Left ventricle myocardium inferior (tissue), 1 donor: ENCODE measurements at places on chromosomes 6 and 20. TPM values are rescaled to one million over a fixed set of nuclear protein-coding genes. Genes with fewer than 3 reads are reported as not detected.

GRCh38 chr20:59253325-59253724 lies 47.1 kb upstream of the EDN3 start:
- no peak overlapping the region for H3K4me3 ChIP-seq
- H3K27me3 ChIP-seq: peaks cover 96% of the 10 kb centered on the region
- no peaks in the 10 kb centered on the region for H3K4me1 ChIP-seq

- no peak overlapping the region for H3K4me3 ChIP-seq
- no peaks in the 10 kb centered on the region for H3K27me3 ChIP-seq
- DNase-seq: no peak
- peak overlapping the region; percentile 67 for H3K27ac ChIP-seq
- peaks cover 19% of the 10 kb centered on the region for H3K4me1 ChIP-seq
These were observed 258.4 kb downstream of the HDGFL1 start for GRCh38 chr6:22827760-22828159.

The FILIP1 gene
- total RNA-seq: 173 TPM

The ZBTB46 gene
- 13.6 TPM for total RNA-seq

The COL10A1 gene
- total RNA-seq: 0.05 TPM

- H3K27ac ChIP-seq: no peak overlapping the region
- no peak overlapping the region for H3K4me3 ChIP-seq
- no peak for DNase-seq
- no peaks in the 10 kb centered on the region for H3K4me1 ChIP-seq
- no peaks in the 10 kb centered on the region for H3K36me3 ChIP-seq
These were observed 295.9 kb downstream of the GMDS start for GRCh38 chr6:1949538-1949937.

- no peak for DNase-seq
- H3K4me1 ChIP-seq: no peaks in the 10 kb centered on the region
- H3K36me3 ChIP-seq: no peaks in the 10 kb centered on the region
- peaks cover 57% of the 10 kb centered on the region for H3K27me3 ChIP-seq
- no peak overlapping the region for H3K27ac ChIP-seq
These were observed 279.3 kb downstream of the BMP7 start for GRCh38 chr20:56986931-56987720.

DNA sequence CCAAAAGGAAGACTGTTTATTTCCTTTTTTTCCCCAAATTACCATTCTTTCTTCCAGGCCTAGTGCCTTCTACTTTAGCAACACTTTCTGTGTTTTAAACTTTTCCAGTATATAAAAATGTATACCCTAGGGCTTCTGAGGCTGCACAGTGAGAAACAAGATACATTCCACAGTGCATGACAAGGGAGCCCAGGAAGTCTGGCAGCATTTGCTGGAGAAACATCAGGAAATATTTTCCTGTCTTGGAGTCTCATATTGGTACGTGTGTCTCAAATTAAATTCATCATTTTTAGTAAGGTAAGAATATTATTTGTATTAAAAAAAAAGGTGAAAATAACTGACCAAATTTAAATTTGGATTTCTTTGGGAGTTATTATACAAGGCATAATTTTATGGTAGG lies 662.6 kb downstream of the RFPL4B start:
- no peak overlapping the region for H3K27ac ChIP-seq
- H3K27me3 ChIP-seq: no peaks in the 10 kb centered on the region
- H3K36me3 ChIP-seq: no peaks in the 10 kb centered on the region
- H3K4me1 ChIP-seq: no peaks in the 10 kb centered on the region
- no peak overlapping the region for H3K4me3 ChIP-seq
- no peak for DNase-seq

GRCh38 chr6:74439123-74439811 lies 743.3 kb downstream of the CD109 start:
- H3K27ac ChIP-seq: no peak overlapping the region
- DNase-seq: no peak
- no peaks in the 10 kb centered on the region for H3K36me3 ChIP-seq

- no peak overlapping the region for H3K4me3 ChIP-seq
- no peaks in the 10 kb centered on the region for H3K4me1 ChIP-seq
- no peak for DNase-seq
- H3K27me3 ChIP-seq: no peaks in the 10 kb centered on the region
These were observed 222.4 kb upstream of the MYLIP start for GRCh38 chr6:15906420-15907016.

- no peak overlapping the region for H3K27ac ChIP-seq
- no peak overlapping the region for H3K4me3 ChIP-seq
- H3K4me1 ChIP-seq: no peaks in the 10 kb centered on the region
- peaks cover 13% of the 10 kb centered on the region for H3K36me3 ChIP-seq
These were observed 47.2 kb downstream of the GMPR start for GRCh38 chr6:16285467-16286150.

DNA sequence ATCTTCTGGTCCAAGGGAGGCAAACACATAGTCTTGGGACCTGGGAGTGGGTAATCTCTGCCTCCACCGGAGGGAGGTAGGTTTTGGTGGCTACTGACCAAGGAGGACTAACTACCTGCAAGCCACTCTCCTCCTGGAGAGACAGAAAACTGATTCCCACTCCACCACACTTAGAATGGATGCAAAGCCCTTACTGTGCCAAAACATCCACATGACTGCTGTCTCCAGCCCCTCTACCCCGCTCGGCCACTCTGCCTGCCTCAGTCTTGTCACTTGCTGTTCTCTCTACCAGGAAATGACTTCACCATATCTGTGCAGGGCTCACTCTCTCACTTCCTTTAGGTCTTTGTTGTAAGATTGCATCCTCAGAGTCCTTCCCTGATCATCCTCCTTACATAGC lies 129.5 kb upstream of the ARG1 start:
- no peak for DNase-seq
- H3K4me3 ChIP-seq: no peak overlapping the region
- H3K27me3 ChIP-seq: no peaks in the 10 kb centered on the region
- H3K4me1 ChIP-seq: no peaks in the 10 kb centered on the region

GRCh38 chr6:169719117-169719516 lies 5.2 kb downstream of the PHF10 start:
- H3K27me3 ChIP-seq: no peaks in the 10 kb centered on the region
- H3K27ac ChIP-seq: no peak overlapping the region
- peaks cover 24% of the 10 kb centered on the region for H3K4me1 ChIP-seq
- H3K4me3 ChIP-seq: no peak overlapping the region
- no peak for DNase-seq
- peaks cover 41% of the 10 kb centered on the region for H3K36me3 ChIP-seq

The CCND3 gene
- 44.5 TPM for total RNA-seq

The LAMA2 gene
- 185 TPM for total RNA-seq

DNA sequence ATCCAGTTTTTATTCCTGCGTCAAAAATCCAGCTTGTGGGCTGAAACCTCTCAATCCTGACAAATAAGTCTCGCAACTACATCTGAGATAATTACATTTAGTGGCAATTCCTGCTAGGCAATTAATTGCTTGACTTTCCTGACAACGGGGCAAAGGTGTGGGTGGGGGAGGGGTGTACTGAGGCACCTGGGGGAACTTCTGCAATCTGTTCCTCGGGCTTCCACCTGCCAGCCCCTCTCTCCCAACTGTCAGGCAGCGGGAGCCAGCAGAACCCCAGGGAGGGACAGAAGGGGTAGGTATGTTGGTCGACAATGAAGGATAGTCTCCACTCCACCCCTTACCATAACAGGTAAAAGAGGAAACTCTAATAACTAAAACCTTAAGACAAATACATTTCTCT lies 6.8 kb downstream of the C6orf52 start:
- DNase-seq: no peak
- H3K27ac ChIP-seq: no peak overlapping the region
- H3K4me1 ChIP-seq: no peaks in the 10 kb centered on the region

- H3K4me3 ChIP-seq: no peak overlapping the region
- H3K4me1 ChIP-seq: no peaks in the 10 kb centered on the region
- DNase-seq: no peak
- no peaks in the 10 kb centered on the region for H3K36me3 ChIP-seq
These were observed 79.6 kb downstream of the TTLL2 start for GRCh38 chr6:167404385-167405049.

The PRRT1 gene
- 1.0 TPM for total RNA-seq

The NRSN1 gene
- not detected for total RNA-seq

The PRDM1 gene
- 0.85 TPM for total RNA-seq

The TCF21 gene
- total RNA-seq: 5.3 TPM

GRCh38 chr20:21237956-21238799 lies 65.0 kb upstream of the XRN2 start:
- H3K27me3 ChIP-seq: no peaks in the 10 kb centered on the region
- DNase-seq: peak; percentile 40
- no peak overlapping the region for H3K4me3 ChIP-seq
- H3K27ac ChIP-seq: no peak overlapping the region

The CASS4 gene
- 0.47 TPM for total RNA-seq

- no peaks in the 10 kb centered on the region for H3K4me1 ChIP-seq
- DNase-seq: no peak
- H3K36me3 ChIP-seq: no peaks in the 10 kb centered on the region
- no peak overlapping the region for H3K27ac ChIP-seq
- no peak overlapping the region for H3K4me3 ChIP-seq
- no peaks in the 10 kb centered on the region for H3K27me3 ChIP-seq
These were observed 21.0 kb upstream of the RNF217 start for GRCh38 chr6:124941259-124941658.

- no peak overlapping the region for H3K4me3 ChIP-seq
- DNase-seq: no peak
- H3K36me3 ChIP-seq: no peaks in the 10 kb centered on the region
- no peak overlapping the region for H3K27ac ChIP-seq
- H3K4me1 ChIP-seq: no peaks in the 10 kb centered on the region
- no peaks in the 10 kb centered on the region for H3K27me3 ChIP-seq
These were observed 34.5 kb upstream of the AHI1 start for GRCh38 chr6:135531954-135532490.

The KIFC1 gene
- 0.49 TPM for total RNA-seq

The SIRPB2 gene
- total RNA-seq: 3.2 TPM

DNA sequence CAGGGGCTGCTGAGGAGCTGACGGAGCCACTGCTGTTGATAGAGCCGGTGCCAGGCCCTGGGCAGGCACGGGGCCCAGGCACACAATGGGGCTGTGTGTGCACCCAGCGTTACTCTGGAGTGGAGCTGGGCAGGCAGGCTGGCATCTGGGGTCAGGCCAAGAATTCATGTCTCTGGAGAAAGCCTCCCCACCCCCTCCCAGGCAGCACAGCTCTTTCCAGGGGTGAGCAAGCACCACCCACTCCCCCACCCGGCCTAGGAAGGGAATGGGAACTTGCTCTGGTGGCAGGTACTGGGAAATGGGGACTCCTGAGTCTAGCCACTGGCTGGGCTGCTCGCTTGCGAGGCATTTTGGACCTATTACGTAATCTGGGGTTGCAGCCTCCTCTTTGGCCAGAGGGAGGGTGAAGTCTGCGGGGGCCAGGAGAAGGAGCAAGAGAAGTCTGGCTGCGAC lies 22.7 kb downstream of the TFEB start:
- H3K4me1 ChIP-seq: peaks cover 100% of the 10 kb centered on the region
- H3K4me3 ChIP-seq: peak overlapping the region; percentile 22
- H3K27ac ChIP-seq: peak overlapping the region; percentile 92
- DNase-seq: peak; percentile 80
- H3K36me3 ChIP-seq: no peaks in the 10 kb centered on the region
- H3K27me3 ChIP-seq: no peaks in the 10 kb centered on the region

The MCHR2 gene
- total RNA-seq: not detected

The CDH26 gene
- 1.3 TPM for total RNA-seq

- H3K27me3 ChIP-seq: no peaks in the 10 kb centered on the region
- H3K36me3 ChIP-seq: no peaks in the 10 kb centered on the region
- H3K4me1 ChIP-seq: peaks cover 16% of the 10 kb centered on the region
These were observed 90.0 kb upstream of the IFNGR1 start for GRCh38 chr6:137309078-137309762.

The GRM1 gene
- 6.7 TPM for total RNA-seq

The HLA-DRB5 gene
- 14.3 TPM for total RNA-seq

The OR2W1 gene
- total RNA-seq: not detected

DNA sequence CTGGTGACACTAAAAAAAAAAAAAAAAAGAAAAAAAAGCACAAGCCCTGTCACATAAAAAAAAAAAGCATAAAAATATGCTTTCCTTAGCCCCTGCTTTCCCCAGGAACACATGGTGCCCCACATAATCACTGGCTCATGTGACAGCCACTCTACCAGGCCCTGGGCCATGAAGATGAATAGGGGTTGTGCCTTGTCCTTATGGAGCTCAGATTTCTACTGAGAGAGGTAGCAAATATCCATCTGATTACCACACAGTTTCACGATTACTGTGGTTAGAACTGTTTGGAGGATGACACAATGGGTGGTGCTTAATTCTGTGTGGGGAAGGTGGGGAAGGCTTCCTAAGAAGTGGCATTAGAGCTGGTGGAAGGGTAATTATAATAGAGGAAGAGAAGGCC lies 9.3 kb downstream of the RAET1E start:
- no peaks in the 10 kb centered on the region for H3K36me3 ChIP-seq
- no peak overlapping the region for H3K4me3 ChIP-seq
- no peak for DNase-seq
- peaks cover 7% of the 10 kb centered on the region for H3K4me1 ChIP-seq

DNA sequence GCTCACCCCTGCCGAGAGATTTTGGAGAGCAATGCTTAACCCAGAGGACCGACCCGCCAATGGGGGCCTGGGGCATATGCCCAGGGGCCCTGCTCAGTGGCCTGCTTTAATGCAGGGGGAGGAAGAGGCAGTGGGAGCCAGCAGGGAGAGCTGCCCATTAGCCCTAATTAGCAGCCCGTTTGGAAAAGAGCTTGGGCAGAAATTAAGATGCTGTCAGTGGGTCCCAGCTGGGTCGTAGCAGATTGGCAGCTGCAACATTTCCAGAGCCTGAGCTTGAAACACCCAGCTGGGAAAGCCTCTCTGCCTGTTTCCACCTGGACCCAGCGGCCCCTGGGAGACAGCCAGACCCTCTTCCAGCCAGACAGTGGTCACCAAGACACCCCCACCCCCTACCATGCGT lies 39.5 kb downstream of the CD40 start:
- H3K36me3 ChIP-seq: no peaks in the 10 kb centered on the region
- no peak overlapping the region for H3K27ac ChIP-seq
- peaks cover 100% of the 10 kb centered on the region for H3K27me3 ChIP-seq
